ENCODE measurements at places on chromosomes 13 and 19.

GRCh38 chr13:41017159-41017558 is 2.0 kb downstream of the ELF1 start:
- DNase-seq: no peak

GRCh38 chr13:75505327-75505726 is 23.4 kb upstream of the TBC1D4 start:
- no peak for DNase-seq

GRCh38 chr19:5049561-5049960 is 80.6 kb downstream of the KDM4B start:
- DNase-seq: no peak

GRCh38 chr13:45626731-45627374 is 11.3 kb upstream of the ERICH6B start:
- no peak for DNase-seq

GRCh38 chr19:33797802-33798671 is 1.4 kb downstream of the KCTD15 start:
- peak; percentile 83 for DNase-seq

- no peak for DNase-seq
Measured at GRCh38 chr19:14779151-14779550, 791 bp upstream of the ADGRE2 start.

GRCh38 chr19:53019684-53020083 is 6.0 kb downstream of the ERVV-1 start:
- DNase-seq: peak; percentile 99

DNA sequence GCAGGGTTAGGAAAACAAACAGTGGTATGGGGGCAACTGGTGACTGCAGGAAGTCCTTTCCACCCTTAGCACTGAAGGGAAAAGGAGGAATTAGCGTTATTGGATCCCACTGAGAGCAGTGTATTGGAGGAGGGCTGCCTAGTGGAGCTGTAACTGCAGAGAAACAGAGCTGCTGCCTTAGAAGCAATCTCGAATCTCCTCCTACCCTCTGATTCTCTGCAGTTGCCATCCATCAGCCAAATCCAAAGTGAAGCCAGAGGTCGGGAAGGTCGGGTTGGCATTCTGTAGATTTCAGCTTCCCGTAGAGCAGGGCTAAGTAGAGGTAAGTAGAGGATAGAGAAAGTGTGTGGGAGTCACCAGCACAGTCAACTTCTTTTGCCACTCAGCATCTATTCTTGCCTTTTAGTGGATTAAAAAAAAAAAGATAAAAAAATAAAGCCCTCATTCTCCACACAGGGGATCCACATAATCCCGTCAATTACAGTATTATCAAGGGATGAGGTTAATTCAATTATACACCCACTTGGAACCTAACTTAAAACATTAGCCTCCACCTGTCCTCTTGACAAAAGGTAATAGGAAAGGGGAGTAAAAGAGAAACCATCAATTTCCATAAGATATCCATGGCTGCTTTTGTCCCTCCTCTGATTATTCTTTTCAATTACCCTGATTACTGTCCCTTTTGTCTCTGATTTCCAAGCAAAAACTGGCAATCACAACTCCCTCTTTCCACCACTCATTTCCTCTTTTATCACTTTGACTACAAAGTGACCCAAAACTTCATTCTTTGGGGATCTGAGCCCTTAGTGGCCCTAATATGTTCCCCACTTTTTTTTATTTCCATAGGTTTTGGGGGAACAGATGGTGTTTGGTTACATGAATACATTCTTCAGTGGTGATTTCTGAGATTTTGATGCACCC is 234.7 kb downstream of the RBM26 start:
- peak; percentile 11 for DNase-seq

Measured in GM23338 (cell line).